ENCODE measurements at places on chromosomes 13 and 19.

DNA sequence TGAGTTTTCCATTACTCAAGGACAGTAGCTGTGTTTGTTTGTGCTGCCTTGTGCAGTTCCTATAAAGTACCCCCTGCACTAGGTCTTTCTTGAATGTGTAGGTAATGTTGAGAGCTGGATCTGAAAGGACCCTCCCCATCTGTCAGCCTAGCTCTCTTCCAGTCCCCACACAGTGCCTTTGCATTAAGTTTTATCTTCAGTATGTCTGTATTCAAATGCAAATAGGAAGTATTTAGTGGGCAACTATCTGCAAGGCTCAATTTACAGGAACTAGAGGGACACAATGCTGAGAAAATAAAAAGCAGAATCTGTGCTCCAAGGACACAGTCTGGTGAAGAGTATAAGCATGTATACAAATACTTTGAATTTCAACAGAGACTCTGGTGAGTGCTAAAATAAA is 558.5 kb downstream of the RFC3 start:
- no peak for DNase-seq
- H3K4me3 ChIP-seq: no peak overlapping the region
- H3K36me3 ChIP-seq: no peaks in the 10 kb centered on the region

DNA sequence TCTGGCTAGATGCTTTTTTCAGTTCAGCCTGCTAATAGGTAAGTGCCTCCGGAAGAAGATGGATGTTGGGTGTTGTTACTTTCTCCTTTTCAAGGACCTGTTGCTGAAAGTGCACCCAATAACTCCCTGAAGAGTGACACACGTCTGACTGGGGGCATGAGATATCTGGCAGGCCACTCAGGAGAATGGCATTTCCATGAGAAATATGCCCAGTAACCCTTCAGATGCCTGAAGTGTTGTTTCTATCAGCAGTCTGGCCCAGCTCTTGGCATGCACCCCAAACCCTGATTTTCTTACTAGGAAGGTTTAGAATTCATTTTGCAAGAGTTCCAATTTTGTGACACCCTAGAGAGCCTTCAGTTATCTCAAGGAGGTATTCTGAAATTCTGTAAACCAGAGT is 71.5 kb downstream of the ARHGAP35 start:
- no peak overlapping the region for H3K27ac ChIP-seq
- DNase-seq: no peak
- no peaks in the 10 kb centered on the region for H3K27me3 ChIP-seq
- no peak overlapping the region for H3K4me3 ChIP-seq
- H3K4me1 ChIP-seq: peaks cover 9% of the 10 kb centered on the region
- H3K36me3 ChIP-seq: peaks cover 1% of the 10 kb centered on the region

DNA sequence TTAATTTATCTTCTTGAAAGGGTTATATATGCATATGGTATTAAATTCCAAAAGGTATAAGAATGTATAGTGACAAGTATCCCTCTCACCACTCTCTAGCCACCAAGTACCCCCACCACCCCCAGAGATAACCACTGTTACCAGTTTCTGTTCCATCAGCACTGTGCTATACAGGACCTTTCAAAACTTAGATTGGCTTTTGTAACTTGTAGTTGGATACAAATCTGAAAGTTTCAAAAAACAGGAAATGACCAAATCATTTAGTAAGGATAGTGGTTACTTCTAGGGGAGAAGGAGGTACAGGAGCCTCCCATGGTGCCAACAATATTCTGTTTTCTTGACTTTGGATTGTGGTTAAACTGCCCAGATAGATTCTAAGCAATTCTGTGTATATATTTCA is 56.7 kb downstream of the AKAP11 start:
- no peak overlapping the region for H3K4me3 ChIP-seq
- DNase-seq: no peak
- no peak overlapping the region for H3K27ac ChIP-seq
- H3K36me3 ChIP-seq: no peaks in the 10 kb centered on the region
- H3K4me1 ChIP-seq: peaks cover 10% of the 10 kb centered on the region

DNA sequence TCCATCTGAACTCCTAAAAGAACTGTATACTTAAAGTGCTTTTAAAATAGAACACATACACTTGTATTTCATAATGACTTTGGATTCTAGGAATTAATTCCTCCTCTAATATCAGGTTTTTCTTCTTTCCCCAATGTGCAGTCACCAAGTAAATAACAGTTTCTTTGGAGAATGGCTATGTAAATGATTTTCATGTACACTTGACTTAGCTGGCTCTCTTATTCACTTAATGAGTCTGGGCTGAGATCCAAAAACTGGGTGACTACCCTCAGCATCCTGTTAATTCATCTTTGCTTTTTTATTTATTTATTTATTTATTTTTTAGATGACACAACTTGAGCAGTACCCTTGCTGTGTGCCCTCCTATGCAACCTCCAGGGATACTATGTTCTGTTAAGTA is 1003.7 kb downstream of the SLITRK1 start:
- no peak overlapping the region for H3K27ac ChIP-seq
- no peak for DNase-seq
- H3K4me1 ChIP-seq: no peaks in the 10 kb centered on the region

- no peak overlapping the region for H3K27ac ChIP-seq
- H3K36me3 ChIP-seq: no peaks in the 10 kb centered on the region
- H3K4me1 ChIP-seq: no peaks in the 10 kb centered on the region
- no peak overlapping the region for H3K4me3 ChIP-seq
- no peaks in the 10 kb centered on the region for H3K27me3 ChIP-seq
- DNase-seq: no peak
Observed at GRCh38 chr19:9128171-9128570, 1.4 kb upstream of the OR7G3 start.

Data from T-cell (primary cell).